ENCODE measurements at places on chromosomes 5 and 9.

- DNase-seq: no peak
Observed at GRCh38 chr9:21686738-21687137, 115.7 kb upstream of the MTAP start.

GRCh38 chr5:167797933-167798332 lies 493.5 kb upstream of the WWC1 start:
- no peak for DNase-seq

GRCh38 chr9:127505396-127506116 lies 54.2 kb downstream of the LRSAM1 start:
- peak; percentile 69 for DNase-seq

- no peak for DNase-seq
Observed at GRCh38 chr5:62315376-62316175, 9.6 kb downstream of the KIF2A start.

- DNase-seq: no peak
Observed at GRCh38 chr5:110053205-110053604, 363.5 kb downstream of the MAN2A1 start.

DNA sequence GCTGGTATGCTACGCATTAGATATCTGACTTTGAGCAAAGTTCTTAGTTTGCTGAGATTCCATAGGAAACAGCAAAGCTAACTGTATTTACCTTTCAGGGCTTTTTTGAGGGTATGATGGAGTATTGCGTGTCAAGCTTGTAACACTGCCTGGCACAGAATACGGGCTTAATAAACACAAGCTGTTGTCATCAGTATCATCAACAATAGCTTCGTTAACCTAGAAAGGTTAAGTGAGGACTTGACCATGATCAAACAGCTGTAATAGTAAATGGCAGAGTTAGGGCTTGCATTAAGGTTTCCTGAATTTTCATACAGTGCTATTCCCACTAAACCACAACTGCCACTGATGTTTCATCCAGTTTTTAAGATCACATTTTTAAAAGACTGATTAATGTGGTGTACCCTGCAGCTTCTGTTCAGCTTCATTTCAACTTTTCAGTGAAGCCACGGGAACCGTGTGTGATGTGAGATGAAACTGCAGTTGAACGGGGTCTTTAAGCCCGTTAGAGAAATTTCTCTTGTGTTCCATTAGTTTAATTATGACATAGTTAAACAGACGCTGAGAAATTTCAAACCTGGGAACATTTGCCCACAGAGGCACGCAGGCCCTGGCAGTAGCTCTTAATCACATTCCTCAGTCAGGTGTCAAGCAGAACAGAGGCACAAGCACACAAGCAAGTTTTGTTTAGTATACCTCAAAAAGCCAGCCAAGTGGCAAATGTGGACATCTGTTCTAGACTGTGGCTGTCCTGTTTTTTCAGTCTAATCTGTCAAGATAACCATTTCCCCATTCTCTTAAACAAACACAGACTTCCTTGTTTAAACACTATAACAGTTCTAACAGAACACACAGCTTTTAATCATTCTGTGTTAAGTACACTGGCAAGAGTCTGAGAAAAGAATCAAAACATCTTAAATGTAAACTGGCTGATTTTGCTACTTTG lies 147.1 kb downstream of the ZNF608 start:
- no peak for DNase-seq

- DNase-seq: peak; percentile 13
Observed at GRCh38 chr5:33091571-33092363, 349.0 kb upstream of the TARS1 start.

DNA sequence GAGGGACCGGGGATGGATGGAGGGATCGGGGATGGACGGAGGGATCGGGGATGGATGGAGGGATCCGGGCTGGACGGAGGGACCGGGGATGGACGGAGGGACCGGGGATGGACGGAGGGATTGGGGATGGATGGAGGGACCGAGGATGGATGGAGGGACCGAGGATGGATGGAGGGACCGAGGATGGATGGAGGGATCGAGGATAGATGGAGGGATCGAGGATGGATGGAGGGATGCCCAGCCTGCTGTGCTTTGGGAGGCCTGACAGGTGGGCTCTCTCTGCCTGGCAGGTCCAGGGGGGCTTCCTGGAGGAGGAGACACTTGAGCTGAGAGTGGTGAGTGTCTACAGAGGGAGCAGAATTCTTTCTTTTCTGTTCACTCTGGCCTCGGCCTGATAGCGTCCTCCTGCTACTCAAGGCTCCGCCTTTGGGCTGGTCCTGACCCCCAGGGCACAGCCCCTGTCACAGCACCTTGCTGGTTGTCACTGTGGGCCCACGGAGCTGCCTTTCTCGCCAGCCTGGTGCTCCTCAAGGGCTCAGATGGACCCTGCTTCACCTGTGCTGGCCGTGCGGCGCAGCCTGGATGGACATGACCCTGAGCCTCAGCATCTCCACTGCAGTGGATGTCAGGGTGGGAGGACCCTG lies 42.2 kb upstream of the RNF130 start:
- no peak for DNase-seq

DNA sequence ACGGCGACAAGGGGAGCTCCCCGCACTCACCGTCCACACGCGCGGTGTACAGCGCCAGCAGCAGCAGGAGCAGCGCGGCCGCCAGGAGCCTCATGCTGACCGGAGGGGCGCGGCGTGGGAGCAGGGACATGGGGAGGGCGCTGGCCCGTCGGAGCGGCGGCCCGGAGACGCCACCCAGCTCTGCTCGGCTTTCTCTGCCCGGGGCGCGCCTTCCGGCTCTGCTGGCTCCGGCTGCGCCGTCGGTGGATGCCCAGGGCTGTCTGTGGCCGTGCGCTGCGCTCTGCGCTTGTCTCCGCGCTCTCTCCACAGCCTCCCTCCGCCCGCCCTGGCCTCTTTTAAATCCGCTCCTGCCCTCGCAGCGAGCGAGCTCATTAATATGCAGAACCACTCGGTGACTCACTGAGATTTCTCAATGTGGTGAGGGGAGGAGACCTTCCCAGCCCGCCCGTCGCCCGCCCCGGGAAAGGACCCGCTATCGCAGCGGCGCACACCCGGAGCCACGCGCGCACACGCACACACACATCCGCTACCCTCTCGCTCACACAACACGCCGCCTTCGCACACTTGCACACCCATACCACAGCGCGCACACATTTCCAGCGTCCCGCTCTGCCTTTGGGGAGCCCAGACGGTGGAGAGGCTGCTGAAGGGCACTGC lies at the start of gene CXCL14:
TSS of gene CXCL14 (minus strand) at position 307 of the 657 bp plus-strand sequence. CDS start at position 94, 213 bp downstream.
- peak; percentile 75 for DNase-seq

- no peak for DNase-seq
Observed at GRCh38 chr9:12817702-12818101, 42.9 kb downstream of the LURAP1L start.

- no peak for DNase-seq
Observed at GRCh38 chr5:35830587-35830986, 26.1 kb upstream of the IL7R start.

DNA sequence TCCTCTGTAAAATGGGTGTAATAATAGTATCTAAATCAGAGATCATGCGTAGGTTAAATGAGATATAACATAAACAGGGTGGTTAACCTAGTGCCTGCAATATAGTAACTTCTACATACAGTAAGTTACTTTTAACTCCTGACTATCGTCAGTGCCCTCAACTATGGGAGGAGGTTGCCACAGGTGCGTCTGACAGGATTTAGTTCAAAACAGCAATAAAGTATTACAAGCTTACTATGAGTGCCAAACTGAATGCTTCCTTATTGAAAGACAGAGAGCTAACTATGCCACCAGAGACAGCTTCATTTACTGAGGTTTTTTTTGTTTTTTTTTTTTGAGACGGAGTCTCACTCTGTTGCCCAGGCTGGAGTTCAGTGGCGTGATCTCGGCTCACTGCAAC lies 209.0 kb downstream of the ADAMTSL1 start:
- no peak for DNase-seq

DNA sequence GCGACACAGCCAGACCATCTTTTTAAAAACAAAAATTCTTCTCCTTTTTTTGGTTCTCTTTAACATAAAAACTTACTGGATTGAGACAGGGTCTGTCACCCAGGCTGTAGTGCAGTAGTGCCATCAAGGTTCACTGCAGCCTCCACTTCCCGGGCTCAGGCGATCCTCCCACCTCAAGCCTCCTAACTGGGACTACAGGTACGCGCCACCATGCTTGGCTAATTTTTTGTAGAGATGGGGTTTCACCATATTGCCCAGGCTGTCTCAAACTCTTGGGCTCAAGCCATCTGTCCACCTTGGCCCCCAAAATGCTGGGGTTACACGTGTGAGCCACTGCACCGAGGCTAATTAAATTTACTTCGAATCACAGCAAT lies 13.8 kb downstream of the HNRNPK start:
- DNase-seq: no peak

DNA sequence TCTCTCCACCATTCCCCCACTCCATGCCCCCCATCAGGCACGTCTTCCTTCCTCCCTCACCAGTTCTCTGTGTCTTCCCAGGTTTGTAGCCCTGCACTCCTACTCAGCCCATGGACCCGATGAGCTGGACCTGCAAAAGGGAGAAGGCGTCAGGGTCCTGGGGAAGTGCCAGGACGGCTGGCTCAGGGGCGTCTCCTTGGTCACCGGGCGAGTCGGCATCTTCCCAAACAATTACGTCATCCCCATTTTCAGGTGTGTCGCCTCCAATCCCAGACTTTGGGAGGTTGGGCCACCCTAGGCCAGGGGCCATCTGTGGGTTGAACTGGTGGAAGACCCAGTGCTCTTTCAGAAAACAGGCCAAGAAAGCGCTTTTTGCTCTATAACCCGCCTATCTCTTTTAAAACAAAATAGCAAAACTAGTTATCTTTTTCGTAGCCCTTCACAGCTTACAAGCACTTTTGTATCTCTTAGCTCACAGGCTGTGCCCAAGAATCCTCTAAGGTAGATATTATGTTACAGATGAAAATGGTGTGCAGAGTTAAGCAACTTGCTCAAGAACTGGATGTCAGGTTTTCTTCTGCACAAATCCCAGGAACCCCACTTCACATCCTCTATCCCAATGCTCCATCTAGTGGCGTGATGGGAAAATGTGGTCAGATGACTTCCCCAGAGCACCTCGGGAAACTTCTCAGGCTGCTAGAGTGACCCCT lies 56.2 kb downstream of the PLAC8L1 start:
- peak; percentile 82 for DNase-seq

DNA sequence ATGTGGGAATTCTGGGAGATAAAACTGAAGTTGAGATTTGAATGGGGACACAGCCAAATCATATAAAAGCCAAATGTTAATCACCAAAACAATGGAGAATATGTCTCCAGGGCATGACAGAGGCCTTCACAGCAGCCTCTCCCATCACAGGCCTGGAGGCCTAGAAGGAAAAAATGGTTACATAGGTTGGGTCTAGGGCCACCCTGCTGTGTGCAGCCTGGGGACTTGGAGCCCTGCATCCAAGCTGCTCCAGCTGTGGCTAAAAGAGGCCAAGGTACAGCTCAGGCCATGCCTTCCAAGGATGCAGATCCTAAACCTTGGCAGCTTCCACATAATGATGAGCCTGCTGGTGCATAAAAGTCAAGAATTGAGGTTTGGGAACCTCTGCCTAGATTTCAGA lies 85.1 kb downstream of the JAKMIP2 start:
- no peak for DNase-seq

- peak; percentile 25 for DNase-seq
Observed at GRCh38 chr5:126124706-126125345, 298.4 kb upstream of the GRAMD2B start.

DNA sequence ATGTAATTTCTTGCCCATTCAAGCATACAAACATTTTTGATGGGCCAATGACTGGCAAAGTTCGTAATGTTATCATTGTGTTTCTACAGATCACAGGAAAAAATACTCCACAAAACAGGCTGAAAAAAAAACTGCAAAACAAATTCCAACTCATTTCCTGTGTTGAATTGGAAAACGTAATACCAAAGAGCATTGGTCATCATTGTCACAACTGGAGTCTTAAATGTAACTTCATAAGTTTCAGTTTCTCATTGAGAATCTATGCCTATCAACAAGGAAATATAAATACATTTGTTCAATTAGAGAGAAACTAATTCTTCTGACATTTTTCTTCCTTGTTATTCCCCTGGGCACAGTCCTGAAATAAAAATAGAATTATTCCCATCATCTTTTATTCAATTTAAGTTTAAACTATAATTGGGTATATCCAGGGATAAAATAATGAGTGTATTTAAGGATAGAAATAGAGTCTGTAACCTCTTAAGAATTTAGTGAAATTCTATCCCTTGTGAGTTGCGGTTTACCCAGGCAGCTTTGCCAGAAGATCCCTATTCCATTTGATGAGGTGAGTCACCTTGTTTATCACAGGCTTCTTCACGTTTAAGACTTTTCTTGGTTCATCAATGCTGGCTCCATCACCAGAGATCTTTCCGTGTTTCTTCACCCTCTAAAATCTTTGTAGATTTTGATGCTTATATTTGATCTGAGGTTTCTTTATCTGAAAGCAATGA lies 112.7 kb upstream of the ITGA1 start:
- DNase-seq: peak; percentile 17
